ENCODE measurements at places on chromosomes 5 and 9.

GRCh38 chr5:57613741-57614140, 131.1 kb upstream of the ACTBL2 start:
- DNase-seq, result no peak

GRCh38 chr5:86797677-86798076, 179.9 kb downstream of the COX7C start:
- peak; percentile 1 for DNase-seq

DNA sequence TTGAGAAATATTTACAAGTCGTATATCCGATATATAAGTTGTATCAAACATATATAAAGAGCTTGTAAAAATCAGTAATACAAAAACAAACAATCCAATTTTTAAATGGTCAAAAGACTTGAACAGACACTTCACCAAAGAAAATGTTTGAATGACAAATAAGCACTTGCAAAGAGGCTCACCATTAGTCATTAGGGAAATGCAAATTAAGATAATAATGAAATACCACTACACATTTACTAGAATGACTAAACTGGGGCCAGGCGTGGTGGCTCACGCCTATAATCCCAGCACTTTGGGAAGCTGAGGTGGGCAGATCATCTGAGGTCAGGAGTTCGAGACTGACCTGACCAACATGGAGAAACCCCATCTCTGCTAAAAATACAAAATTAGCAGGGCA, 134.6 kb upstream of the HAND1 start:
- DNase-seq, result no peak

DNA sequence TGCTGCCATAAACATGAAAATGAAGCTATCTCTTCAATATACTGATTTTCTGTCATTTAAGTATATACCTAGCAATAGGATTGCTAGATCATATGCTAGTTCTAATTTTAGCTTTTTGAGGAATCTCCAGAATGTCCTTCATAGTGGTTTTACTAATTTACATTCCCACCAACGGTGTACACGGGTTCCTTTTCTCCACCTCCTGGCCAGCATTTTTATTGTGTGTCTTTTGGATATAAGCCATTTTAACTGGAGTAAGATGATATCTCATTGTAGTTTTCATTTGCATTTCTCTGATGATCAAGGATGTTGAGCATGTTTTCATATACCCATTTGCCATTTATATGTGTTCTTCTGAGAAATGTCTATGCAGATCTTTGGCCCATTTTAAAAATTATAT, 446.5 kb downstream of the GABRG2 start:
- DNase-seq, result peak; percentile 52

DNA sequence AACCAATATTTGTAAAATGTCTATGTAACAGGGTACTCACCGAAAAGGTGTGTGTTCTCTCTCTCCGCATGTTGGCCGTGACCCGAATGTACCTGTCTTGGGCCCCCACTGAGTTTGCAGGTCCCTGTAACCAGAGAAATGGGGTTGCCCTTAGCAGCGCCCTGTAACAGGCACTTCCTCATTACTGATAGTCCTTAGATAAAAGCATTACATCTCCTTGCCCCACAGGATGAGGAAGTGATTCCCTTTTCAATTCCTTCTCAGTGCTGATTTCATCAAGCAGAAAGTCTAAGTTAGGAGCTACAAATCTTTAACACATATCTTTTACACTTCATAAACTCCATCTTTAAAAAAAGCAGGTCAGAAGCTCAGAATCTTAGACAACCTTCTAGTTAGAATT, 15.2 kb upstream of the HMHB1 start:
- no peak for DNase-seq

- no peak for DNase-seq
Observed at GRCh38 chr9:114139071-114139470, 16.3 kb upstream of the COL27A1 start.

DNA sequence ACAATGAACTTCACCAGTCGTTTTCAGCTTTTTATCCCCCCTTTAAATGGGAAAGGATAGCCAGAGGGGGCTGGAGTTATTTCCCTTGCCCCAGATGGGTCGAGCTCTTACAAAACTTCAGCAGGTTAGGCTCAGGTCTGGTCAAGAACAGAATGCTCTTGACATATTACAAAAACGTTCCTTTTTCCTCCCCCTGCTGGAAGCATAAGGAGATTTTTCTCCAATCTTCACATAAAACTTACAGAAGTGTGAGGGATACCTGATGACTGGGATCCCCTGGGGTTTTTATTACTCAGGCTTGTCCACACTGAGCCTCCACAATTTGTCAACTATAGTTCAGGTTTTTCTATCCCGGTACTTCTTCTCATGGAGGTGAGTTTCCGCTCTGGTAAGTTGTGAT, 60.8 kb downstream of the CSF2 start:
- DNase-seq, result peak; percentile 28

- no peak for DNase-seq
Observed at GRCh38 chr9:137452761-137453642, 6.1 kb downstream of the NSMF start.

- peak; percentile 12 for DNase-seq
Observed at GRCh38 chr9:106927916-106928315, 65.0 kb downstream of the ZNF462 start.

DNA sequence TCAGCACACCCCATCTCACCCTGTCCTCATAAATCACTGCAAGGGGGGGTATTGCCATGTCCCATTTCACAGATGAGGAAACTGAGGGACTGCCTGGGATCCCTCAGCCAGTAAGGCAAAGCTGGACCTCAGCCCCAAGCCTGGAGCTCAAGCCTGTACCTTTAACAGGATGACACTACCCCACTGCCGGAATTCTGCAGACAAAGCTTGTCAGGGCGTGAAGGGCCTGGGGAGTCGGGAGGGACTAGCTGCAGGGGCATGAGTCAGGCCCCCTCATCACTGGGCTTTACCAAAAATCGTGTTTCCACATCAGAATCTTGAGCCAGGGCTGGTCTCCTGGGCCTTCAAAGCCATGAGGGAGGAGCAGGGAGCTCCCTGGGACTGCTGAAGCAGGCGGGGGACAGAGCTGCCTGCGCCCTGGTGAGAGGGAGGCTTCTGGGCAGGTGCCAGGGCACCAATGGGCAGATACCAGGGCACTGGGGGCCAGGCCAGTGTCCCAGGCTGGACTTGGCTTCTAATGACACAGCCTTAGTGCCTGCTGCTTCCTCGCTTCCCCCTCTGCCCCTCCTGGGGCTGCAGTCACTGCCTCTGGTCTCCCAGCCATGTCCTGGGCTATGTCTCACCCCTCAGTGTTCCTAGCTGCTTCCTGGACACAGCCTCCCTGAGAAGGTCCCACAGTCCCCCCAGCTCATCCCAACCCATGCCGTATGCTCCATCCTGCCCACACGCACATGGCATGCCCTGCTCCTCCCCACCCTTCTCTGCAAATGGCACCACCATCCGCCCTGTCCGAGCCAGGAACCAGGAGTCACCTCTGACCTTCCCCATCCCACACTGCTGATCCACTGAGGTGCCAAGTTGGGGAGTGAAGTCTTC, 80.7 kb downstream of the LMX1B start:
- no peak for DNase-seq

DNA sequence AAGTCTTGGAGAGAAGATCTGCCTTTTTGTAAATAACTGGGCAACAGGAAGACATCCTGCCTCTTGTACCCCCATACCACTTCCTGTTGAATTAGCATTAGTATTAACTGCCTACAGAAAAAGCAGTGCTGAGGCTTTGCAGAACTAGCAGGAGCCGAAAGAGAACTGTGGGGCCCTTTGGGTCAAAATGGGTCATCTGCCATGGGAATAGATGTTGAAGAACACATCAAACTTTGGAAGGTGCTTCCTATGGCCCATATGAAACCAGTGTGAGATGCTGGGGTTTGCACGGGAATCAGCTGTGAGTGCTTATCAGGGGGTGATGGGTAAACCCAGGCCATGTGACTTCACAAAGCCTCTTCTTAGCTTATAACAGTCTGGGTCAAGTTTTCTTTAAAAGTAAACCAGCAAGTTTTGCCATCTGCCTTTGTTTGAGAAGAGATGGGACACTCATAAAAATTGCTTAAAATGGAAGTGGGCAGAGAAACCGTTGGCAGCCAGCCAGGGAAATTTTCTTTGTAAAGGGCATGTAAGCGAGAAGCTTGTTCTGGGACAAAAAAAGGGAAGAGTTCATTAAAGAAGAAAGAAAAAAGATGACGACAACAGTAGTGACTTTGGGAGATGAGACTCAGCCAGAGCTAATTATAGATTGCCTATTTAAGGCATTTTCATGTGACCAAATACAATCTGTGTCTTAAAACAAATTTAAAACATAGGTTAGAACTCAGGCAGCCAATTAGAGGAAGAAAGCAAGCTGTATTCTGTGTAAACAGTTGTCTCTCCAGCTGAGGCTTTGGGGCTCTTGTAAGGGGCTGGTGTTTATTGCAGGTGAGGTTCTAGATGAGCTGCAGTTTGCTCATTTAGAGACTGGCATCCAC, 4.4 kb downstream of the SLC25A25 start:
- DNase-seq, result peak; percentile 65

GRCh38 chr5:159438092-159438491, 107.8 kb upstream of the IL12B start:
- DNase-seq, result no peak

DNA sequence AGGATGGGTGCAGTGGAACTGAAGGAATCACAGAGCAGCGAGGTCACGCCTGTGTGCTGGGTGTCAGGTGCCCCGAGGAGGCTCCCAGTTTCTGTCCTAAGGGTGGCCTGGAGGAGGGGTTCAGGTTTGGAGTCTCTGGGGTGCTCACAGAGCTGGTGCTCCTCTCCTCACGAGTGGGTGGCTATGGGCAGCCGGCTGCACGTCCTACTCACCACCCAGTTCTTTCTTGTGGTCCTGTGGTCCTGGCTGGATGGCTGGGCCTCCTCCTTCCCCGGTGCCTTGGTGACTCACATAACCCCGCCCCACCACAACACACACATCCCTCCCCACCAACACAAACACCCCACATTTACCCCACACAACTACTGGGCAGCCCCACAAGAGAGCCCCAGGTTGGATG, 9.9 kb upstream of the PTGS1 start:
- DNase-seq, result no peak

- DNase-seq, result peak; percentile 43
Observed at GRCh38 chr5:113678924-113679575, 165.6 kb downstream of the YTHDC2 start.

DNA sequence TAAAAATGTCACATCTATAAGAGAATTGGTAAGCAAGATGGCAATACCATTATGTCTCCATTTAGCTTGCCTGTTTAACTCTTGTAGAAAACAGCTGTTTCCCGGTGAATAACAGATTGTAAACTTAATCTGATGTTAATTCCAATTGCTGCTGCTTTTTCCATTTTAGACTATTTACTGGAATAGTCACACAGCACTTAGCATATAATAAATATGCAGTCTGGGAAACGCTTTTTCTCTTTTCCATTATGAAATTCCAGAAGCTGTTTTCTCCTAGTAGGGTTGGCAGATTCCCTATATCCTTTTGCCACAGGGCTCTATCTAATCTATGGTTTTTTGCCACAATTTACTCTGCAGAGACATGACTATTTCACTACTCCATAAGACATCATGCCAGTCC, 148.0 kb downstream of the CEMIP2 start:
- DNase-seq, result no peak

GRCh38 chr9:616694-617093, 224.8 kb upstream of the DMRT1 start:
- DNase-seq, result no peak

DNA sequence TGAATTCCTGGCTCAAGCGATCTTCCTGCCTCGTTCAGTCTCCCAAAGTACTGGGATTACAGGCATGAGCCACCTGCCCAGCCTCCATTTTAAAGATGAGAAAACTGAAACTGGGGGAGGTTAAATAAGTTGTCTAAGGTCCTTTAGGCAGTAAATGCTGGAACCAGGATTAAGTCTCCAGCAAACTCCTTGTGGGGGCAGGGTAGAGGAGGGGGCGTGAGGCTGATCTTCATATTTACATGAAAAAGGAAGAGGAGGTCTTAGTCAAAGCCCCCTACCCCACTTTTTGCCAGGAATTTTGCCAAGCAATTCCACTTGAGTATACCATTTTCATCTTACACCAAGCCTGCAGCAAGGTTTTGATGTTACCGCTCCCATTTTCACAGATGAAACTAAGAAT, 76.6 kb upstream of the NR4A3 start:
- no peak for DNase-seq

- no peak for DNase-seq
Observed at GRCh38 chr9:4515958-4516375, 25.7 kb downstream of the SLC1A1 start.

DNA sequence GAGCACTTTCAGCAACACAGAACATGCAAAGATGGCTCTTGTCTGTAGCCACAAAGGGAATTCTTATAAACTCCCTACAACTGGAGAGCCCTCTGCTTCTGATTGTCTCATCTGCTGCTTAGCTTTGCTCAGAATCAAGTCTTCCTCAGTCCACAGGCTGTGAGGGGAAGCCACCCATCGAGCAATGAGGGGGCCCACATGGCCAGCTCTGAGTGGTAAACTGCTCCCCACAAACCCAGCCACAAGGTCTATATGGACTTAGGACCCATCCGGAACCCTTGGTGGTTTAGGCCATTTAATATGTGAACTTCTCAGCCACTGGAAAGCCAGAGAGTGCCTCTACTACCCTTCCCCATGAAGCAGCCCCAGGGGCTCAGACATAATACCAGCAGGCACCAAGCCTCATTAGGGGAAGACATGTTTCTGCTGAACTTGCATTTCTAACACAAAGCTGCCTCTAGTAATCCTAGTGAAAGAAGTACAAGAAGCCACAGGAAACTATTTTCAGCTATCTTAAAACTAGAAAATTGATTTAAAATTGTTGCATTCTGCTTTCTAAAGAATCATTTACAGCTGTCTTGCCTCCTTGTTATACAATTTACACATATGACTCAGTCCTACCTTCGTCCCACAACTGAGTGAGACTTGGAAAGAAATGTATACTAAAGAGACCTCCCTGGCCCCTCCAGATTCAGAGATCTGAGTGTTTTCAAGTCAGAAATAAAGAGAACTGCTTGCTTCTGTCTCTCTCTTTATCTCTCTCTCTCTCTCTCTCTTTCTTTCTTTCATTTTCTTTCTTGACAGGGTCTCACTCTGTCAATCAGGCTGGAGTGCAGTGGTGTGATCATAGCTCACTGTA, 90.2 kb downstream of the ESM1 start:
- DNase-seq, result no peak

DNA sequence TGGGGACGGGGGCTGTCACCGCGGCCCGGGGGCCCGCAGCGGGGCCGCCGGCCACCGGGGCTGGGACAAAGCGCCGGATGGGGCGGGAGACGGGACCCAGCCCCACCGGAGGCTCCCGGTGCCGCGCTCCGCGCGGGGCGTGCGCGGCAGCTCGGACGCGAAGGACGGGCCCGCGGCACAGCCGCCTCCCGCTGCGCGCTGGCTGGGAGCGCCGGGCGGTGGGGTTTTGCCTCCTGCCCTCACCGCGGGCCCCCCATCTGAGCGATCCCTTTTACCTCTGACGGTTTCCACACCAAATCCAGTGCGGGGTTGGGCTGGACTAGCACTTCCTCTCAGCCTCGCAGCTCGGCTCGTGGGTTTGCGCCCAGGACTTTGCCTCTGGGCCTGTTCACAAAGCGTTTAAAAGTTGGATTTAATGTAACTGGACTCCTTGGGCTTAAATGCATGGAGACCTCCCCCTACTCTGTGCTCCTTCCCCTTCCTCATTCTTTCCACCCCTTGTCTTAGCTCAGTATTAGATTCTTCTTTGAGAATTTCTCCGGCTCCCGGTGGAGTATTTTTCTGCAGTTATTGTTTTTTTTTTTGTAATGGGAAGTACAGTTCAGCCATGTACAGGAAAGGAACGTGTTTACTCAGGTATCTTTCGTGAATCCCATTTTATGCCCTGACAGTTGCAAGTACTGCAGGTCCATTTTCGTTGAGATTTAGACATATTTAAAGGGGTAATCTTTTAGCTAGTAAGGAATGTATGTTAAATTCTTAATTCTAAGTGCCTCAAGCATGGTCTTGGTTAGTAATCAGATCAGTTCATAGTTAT, 691 bp downstream of the FCHO2 start:
- DNase-seq, result peak; percentile 59

GRCh38 chr9:99023231-99023630, 79.5 kb downstream of the COL15A1 start:
- DNase-seq, result no peak

Data from fibroblast of upper back skin (primary cell).